ENCODE measurements at places on chromosomes 2 and 18. TPM values are rescaled to one million over a fixed set of nuclear protein-coding genes. Genes with fewer than 3 reads are reported as not detected.

CDH19 gene
- not detected for total RNA-seq

TXNDC9 gene
- 27.5 TPM for total RNA-seq

AMER3 gene
- 1.2 TPM for total RNA-seq

B3GNT7 gene
- total RNA-seq: 15.8 TPM

GRCh38 chr2:203893401-203893800 is 25.8 kb downstream of the CTLA4 start:
- H3K4me1 ChIP-seq: no peaks in the 10 kb centered on the region
- no peaks in the 10 kb centered on the region for H3K27me3 ChIP-seq
- DNase-seq: no peak

DNA sequence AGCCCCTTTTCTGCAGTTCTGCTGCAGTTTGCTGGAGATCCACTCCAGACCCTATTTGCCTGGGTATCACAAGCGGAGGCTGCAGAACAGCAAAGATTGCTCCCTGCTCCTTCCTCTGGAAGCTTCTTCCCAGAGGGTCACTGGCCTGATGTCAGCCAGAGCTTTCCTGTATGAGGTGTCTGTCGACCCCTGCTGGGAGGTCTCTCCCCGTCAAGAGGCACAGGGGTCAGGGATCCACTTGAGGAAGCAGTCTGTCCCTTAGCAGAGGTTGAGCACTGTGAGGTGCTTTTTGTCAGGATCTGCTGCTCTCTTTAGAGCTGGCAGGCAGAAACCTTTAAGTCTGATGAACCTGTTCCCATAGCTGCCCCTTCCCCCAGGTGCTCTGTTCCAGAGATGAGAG is 42.0 kb upstream of the MYL1 start:
- no peak for DNase-seq
- no peaks in the 10 kb centered on the region for H3K36me3 ChIP-seq
- H3K27me3 ChIP-seq: no peaks in the 10 kb centered on the region
- no peak overlapping the region for H3K27ac ChIP-seq

DNA sequence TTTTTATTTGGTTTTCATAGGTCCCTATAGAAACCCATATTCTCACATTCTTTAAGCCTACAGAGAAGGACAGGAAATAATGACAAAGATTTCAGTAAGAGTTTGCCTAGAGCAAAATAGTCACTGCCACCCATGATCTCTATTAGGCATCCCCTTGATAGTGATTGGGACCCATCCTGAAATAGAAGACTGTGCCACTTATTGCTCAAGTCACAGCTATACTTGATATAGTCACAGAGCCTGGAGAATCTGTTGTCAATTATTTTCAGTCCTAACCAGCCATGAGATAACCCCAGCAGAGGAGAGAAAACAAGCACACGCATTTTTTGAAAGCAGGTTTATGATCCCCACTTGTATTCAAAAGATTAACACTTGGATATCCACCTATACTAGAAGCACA is 8.2 kb downstream of the ERBB4 start:
- no peak overlapping the region for H3K27ac ChIP-seq
- peaks cover 11% of the 10 kb centered on the region for H3K27me3 ChIP-seq
- no peak for DNase-seq

GRCh38 chr2:30109856-30110255 is 37.0 kb upstream of the YPEL5 start:
- no peaks in the 10 kb centered on the region for H3K36me3 ChIP-seq
- no peaks in the 10 kb centered on the region for H3K4me1 ChIP-seq
- DNase-seq: no peak
- no peaks in the 10 kb centered on the region for H3K27me3 ChIP-seq

DNA sequence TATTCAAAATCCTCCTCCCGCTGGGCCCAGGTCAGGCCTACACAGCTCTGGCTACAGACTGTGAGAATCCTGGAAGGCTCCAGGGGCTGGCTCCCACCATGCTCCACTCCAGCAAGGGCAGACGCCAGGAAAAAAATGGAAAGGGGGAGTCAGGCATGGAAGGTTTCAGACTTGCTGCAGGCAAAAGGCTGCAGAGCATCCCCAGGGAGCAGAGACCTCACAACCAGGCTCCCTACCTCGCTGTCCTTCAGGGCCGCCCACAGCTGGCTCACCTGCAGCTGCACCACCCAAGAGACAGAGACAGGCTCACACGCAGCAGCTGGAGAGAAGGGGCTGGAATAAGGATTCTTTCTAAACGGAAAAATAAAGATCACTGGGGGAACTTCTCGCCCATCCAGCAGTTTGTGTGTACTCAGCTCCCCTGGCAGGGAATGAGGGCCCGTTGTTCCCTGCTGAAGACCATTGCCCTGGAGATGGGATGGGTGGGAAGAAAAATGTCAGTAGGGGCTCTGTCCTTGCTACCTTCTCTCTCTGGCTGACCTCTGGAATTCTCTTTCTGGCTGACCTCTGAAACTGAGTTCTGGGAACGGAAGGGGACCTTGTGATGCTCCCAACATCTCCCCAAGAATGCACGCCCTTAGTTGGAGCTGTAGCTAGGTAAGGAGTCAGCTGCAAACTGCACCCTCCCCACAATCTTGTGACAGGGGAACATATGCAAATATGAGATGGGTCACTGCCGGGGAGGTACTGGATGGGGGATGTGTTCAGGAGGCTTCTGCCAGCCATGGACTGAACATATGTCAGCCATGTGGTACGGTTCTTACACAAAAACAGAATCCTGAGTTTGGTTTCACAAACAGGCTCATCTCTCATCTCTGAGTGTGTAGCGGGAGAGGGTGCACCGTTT is 34.5 kb downstream of the BCL2 start:
- H3K36me3 ChIP-seq: no peaks in the 10 kb centered on the region
- H3K27ac ChIP-seq: no peak overlapping the region
- no peak for DNase-seq
- H3K4me1 ChIP-seq: peaks cover under 1% of the 10 kb centered on the region
- no peak overlapping the region for H3K4me3 ChIP-seq
- H3K27me3 ChIP-seq: no peaks in the 10 kb centered on the region

DNA sequence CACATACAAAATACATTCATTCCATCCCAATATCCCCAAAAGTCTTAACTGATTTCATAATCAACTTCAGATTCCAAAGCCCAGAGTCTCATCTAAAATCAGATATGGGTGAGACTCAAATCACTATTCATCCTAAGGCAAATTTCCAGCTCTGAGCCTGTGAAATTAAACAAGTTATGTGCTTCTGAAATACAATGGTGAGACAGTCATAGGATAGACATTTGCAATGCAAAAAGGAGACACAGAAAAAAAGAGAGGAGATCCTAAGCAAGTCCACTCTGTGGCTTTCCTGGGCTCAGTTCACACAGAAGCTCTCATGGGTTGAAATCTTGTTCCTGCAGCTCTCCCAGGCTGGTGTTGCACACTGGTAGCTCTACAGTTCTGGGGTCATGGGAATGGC is 18.3 kb downstream of the ZNF892 start:
- DNase-seq: no peak
- no peaks in the 10 kb centered on the region for H3K4me1 ChIP-seq
- H3K27ac ChIP-seq: no peak overlapping the region
- H3K4me3 ChIP-seq: no peak overlapping the region
- H3K27me3 ChIP-seq: no peaks in the 10 kb centered on the region

DNA sequence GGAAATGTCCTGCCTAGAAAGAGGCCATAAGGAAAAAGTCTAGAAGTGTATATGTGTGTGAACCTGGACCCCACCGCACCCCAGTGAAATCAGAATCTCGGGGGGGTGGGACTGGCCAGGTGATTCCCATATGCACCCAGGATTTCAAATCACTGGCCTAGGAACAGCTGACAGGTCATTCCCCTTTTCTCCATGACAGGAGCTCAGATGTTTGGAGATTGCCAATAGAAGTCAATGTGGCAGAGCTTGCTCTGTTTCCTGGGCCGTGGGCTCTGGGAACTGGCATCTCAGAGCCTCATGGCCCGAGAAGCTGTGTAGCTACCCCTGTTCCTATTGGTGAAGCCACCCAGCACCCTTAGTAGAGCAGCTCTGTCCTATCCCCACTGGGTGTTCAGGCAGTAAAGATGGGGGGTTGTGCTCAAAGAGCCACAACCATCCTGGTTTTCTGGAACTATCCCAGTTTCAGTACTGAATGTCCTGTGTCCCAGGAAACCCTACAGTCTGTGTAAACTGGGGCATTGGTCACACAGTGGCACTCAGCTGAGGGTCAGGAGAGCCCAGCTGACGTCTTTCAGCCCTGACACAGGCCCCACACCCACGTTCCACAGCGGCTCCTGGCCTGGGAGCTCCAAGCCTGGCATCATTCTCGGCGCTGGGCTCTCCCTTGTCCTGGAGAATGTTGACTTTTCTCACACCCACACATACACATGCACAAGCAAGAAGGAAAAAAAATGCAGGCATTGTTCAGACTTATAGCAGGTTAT is 18.9 kb downstream of the GNLY start:
- H3K4me1 ChIP-seq: peaks cover 17% of the 10 kb centered on the region
- DNase-seq: peak; percentile 78
- no peak overlapping the region for H3K4me3 ChIP-seq
- H3K27me3 ChIP-seq: peaks cover under 1% of the 10 kb centered on the region
- no peaks in the 10 kb centered on the region for H3K36me3 ChIP-seq

DNA sequence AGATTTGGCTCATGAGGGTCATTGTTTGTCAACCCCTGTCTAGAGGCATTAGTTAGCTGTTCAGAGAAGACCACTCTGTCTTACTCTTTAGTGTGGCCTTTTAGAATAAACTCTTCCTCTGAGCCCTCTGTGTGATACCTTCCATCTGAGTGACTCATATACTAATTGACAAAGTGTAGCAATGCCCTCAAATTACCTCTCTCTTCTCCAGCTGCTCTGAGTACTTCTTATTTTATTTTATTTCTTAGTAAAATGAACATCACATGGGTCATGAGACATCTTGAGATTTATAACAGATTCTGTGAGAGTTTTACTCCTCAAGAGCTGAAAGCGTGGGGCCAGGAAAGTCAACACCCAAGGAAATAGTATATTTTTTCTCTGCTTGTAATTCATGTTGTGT is 67.4 kb downstream of the KCTD18 start:
- H3K4me1 ChIP-seq: no peaks in the 10 kb centered on the region
- DNase-seq: no peak
- H3K4me3 ChIP-seq: no peak overlapping the region

GRCh38 chr2:197140045-197140444 is 170.5 kb downstream of the ANKRD44 start:
- no peaks in the 10 kb centered on the region for H3K27me3 ChIP-seq
- no peak for DNase-seq
- H3K27ac ChIP-seq: no peak overlapping the region
- peaks cover 11% of the 10 kb centered on the region for H3K4me1 ChIP-seq

GRCh38 chr2:102005989-102006885 is 14.5 kb downstream of the IL1R2 start:
- no peaks in the 10 kb centered on the region for H3K36me3 ChIP-seq
- no peaks in the 10 kb centered on the region for H3K27me3 ChIP-seq
- no peak overlapping the region for H3K4me3 ChIP-seq
- DNase-seq: peak; percentile 82
- H3K4me1 ChIP-seq: no peaks in the 10 kb centered on the region

DNA sequence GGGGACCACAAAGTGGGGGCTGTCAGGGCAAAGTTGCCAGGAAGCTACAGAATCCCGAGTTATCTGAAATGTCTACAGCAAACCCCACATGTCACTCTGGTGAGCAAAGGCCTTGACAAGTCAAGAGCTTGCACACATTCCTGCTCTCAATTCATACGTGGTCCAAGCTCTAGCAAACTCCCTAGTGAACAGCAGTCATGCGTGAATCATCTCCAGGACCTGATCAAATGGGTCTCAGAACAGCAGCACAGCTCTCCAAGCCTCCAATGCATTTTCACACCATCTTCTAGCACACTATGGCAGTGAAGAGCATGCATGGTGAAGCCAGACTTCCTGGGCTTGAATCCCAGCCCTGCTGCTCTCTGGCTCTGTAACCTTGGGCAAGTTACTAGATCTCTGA is 68.5 kb downstream of the MYO5B start:
- H3K4me3 ChIP-seq: no peak overlapping the region
- H3K27ac ChIP-seq: no peak overlapping the region
- H3K27me3 ChIP-seq: no peaks in the 10 kb centered on the region
- no peak for DNase-seq

DNA sequence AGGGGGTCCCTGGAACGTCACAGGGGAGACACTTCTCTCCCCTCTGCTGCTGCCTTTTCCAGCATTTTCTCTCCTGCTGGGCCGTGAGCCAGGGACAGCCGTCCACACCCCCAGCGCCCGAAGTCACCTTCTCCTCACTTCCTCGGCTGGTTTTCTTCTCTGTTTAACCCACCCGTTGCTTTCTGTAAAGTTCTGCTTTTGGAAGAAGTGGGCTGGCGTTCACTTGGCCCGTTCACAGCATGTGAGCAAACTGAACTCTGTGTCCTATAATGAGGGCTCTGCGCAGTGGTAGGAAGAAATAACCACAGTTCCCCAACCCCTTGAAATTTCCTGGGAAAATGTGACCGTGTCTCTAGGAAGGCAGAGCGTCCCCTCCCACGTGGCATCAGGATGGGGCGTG is 187.0 kb upstream of the HDAC4 start:
- no peak for DNase-seq
- H3K36me3 ChIP-seq: no peaks in the 10 kb centered on the region
- no peaks in the 10 kb centered on the region for H3K27me3 ChIP-seq
- H3K4me1 ChIP-seq: no peaks in the 10 kb centered on the region
- H3K4me3 ChIP-seq: no peak overlapping the region
- H3K27ac ChIP-seq: no peak overlapping the region

GRCh38 chr2:134275058-134275862 is 21.4 kb downstream of the MGAT5 start:
- H3K4me3 ChIP-seq: no peak overlapping the region
- no peaks in the 10 kb centered on the region for H3K27me3 ChIP-seq
- no peak overlapping the region for H3K27ac ChIP-seq
- DNase-seq: no peak
- H3K4me1 ChIP-seq: peaks cover 21% of the 10 kb centered on the region

Data from cardiac muscle cell (in vitro differentiated cells and primary cell).